ENCODE measurements at places on chromosomes 5 and 9.

DNA sequence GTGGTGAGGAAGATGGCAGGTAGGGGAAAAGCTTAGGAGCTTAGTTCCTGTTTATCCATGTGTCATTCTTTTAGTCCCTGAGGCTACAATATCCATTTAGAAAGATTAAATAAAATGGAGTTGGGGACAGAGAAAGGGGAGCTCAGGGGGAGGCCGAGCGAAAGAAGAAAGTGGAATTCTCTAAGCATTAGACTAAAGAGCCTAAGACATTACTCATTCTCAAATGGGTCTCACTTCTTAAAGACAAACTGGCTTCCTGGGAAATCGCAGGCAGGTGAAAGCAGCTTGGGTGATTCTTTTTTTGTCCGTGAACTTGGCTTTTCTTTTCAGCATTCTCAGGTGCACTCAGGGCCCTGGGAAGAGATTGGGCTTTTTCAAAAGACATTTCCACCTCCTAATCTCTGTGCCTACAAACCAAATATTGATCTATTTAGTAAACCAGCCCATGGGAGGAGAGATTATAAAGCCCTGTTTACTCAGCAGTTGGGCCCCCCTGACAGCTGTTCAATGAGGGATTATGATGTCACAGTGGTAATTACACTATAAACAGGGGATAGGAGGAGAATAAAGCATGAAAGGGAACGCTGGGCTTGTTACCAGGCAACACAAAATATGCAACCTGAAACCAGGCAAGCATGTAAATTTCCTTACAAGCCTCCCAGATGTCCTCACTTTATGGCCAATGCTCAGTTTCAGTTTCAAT is 584.0 kb downstream of the ACTL7B start:
- no peak for DNase-seq

DNA sequence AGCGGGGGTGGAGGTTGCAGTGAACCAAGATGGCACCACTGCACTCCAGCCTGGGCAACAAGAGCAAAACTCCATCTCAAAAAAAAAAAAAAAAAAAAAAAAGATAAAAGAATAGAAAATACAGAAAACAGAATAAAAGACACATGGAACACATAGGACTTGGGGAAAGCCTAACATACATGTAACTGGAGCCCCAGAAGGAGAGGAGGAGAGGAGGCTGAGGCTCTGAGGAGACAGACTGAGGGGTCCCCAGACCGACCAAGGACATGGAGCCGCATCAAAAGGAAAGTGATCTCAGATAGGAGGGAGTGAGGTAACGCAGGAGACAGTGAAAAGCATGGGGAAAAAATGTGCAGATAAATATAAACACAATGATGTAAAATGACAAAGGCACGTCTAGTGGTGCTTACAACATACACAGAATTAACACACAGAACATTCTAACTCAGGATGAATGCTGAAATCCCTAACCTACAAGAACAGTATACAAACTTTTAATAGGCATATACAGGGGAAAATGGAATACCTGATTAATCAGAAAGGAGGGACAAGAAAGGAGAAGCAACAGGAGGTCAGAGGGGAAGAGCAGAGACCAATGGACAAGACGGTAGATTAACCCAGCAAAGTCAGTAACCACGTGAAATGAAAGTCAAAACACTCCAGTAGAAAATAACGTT is 65.2 kb upstream of the UBAC1 start:
- DNase-seq = no peak

DNA sequence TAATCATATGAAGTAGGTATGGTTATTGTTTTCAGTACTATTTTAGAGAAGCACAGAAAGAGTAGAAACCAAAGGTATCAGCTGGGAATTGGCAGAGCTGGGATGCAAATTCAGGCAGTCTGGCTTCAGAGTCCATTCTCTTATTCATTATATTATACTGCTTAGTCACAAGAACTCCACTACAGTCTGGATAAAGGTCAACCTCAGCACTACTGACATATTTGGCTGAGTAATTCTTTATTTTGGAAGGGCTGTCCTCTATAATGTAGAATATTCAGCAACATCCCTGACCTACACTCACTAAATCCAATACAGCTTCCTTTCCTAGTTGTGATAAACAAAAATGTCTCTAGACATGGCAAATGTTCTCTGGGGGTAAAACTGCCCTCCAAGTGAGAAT is 37.6 kb downstream of the PTGER4 start:
- no peak for DNase-seq

DNA sequence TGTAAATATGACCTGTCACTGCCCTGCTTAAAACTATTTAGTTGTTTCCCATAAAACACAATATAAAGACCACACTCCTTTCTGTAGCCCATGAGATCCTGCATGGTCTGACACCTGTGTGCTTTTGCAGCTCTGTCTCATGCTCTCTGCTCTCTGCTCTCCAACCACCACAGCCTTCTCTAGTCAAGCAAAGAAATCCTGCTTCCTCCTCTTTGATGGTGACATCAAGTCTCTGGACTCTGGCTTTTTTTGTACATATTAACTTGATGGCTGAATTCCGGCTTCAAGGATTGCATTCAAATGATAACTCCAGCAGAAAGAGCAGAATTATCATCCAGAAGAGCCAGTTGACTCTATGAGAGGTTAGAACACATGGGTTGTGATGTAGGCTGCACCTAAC is 58.2 kb downstream of the CHSY3 start:
- no peak for DNase-seq

- DNase-seq = no peak
Measured at GRCh38 chr9:107584186-107584585, 94.6 kb upstream of the KLF4 start.

- no peak for DNase-seq
Measured at GRCh38 chr9:16191191-16191590, 638.3 kb downstream of the CCDC171 start.

DNA sequence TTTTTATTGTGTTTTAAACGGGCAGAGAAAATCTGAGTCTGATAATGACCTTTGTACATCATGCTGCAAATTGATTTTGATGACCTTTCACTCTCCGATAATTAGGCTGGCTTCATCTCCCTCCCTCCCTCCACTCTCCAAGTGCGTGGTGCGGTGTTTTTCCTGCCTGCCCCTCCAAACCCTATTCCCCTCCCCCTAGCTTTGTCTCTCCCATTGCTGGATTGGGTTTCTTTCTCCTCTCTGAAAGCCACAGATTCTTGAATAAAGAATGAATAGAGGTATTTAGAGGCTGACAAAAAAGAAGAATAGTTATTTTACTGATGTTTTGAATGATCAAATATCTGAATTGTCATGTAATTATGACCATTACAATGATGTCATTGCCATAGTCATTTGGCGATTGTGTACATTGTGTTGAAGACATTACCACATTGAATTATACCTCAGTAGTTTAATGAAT is 571.1 kb upstream of the ZNF608 start:
- DNase-seq = no peak

DNA sequence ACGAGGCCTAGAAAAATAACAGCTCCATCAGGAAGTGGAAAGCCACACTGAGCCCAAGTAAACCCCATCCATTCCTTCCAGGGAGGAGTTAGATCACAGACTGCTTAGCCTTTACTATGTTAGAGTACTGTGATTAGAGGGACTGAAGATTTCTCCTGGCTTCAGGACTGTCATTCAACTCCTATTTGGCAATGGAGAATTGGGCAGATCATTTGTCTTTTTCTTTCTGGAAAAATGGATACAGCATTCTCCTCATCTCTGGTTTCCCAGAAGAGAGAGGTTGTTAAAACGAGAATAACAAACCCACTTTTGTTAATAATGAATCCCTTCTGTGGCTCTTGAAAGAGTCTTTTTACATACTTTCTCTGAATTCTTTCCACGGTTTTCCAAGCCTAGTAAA is 150.4 kb downstream of the GABRB2 start:
- DNase-seq = no peak

- no peak for DNase-seq
Measured at GRCh38 chr5:8417316-8418048, 548.5 kb downstream of the MTRR start.

- DNase-seq = no peak
Measured at GRCh38 chr9:117191504-117192261, 223.2 kb downstream of the ASTN2 start.

DNA sequence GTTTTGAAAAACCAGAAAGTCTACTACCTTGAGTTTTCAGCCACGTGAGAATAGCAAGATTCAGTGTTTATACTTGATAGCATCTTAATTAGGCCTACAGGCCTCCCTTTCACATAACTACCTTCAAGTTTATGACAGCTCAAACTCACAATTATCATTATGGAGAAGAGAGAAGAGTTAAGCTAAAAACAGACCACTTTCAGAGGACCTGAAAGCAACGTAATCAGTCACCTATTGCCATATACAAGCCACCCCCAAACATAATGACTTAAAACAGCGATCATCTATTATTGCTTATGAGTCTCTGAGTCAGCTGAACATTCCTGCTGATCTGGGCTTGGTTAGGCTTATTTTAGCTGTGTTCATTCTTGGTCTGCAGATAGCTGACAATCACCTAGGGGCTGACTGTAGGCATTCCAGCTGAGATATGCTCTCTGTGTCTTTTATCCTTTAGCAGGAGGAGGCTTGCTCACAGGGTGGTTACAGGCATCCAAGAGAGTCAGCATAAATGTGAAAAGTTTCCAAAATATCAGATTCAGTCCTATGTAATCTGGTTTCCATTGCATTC is 130.9 kb downstream of the COX7C start:
- no peak for DNase-seq

- no peak for DNase-seq
Measured at GRCh38 chr5:73321757-73322436, 126.7 kb downstream of the FOXD1 start.

GRCh38 chr9:130234340-130235260 is 31.0 kb upstream of the HMCN2 start:
- DNase-seq = no peak

DNA sequence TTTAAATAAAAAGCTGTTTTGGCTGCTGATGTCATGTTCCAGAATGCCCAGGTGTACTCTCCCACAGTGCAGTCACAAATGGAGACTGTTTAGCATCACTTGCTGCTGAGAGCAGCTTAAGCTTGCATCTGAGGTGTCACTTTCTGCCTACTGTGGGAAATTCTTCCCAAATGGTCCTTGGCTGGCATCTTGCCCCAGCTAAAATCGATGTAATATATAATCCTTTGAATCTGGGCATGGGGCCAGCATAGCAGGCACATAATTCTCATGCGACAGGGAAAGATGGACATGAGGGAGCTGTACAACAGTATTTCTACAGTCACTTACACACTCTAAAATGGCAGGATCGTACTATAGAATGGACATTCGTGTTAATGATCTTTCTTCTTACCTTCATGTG is 144.3 kb downstream of the MACIR start:
- DNase-seq = no peak

- DNase-seq = no peak
Measured at GRCh38 chr5:13653709-13654108, 290.8 kb downstream of the DNAH5 start.

DNA sequence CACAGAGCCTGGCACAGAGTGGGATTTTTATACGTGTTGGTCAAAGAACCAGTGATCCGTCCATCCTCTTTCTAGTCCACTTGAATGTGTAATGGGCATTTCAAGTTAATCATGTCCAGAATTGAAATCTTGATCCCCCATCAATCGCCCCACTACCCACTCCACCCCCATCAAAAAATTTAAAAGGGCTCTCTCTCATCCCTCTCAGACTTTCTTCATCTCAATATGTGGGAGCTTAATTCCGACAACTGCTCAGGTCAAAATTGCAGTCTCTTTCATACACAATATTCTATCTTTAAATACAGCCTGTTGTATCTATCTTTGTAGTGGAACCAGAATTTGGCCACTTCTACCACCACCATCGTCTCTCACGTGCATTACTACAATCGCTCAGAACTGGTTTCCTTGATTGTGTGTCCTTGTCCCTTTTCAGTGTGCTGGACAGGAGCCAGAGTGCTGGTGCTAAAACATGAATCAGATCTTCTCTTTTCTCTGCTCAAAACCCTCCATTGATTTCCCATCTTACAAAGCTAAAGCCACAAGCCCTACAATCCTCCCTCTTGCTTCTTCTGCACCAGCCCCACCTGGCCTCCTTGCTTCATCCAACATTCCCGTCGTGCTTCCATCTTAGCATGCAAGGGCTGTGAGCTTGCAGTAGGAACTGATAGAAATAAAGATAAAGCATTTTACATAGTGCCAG is 786 bp upstream of the KIF3A start:
- no peak for DNase-seq

- no peak for DNase-seq
Measured at GRCh38 chr9:7721291-7721690, 78.3 kb downstream of the DMAC1 start.

DNA sequence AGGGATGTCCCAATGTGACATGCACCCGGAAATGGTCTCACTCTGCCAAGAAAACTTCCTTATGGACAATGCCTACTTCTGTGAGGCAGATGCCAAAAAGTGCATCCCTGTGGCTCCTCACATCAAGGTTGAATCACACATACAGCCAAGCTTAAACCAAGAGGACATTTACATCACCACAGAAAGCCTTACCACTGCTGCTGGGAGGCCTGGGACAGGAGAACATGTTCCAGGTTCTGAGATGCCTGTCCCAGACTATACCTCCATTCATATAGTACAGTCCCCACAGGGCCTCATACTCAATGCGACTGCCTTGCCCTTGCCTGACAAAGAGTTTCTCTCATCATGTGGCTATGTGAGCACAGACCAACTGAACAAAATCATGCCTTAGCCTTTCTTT is 37.6 kb upstream of the CCDC152 start:
- DNase-seq = peak; percentile 2

GRCh38 chr9:17906841-17907778 is 328.2 kb downstream of the SH3GL2 start:
- DNase-seq = no peak

- DNase-seq = no peak
Measured at GRCh38 chr5:165304193-165304827, 1798.9 kb downstream of the MAT2B start.

GRCh38 chr5:558326-558725 is 34.1 kb upstream of the SLC9A3 start:
- no peak for DNase-seq

- peak; percentile 9 for DNase-seq
Measured at GRCh38 chr5:148443998-148444397, 60.2 kb downstream of the FBXO38 start.

- no peak for DNase-seq
Measured at GRCh38 chr5:66849803-66850202, 253.6 kb downstream of the MAST4 start.

GRCh38 chr5:11514705-11515432 is 389.4 kb downstream of the CTNND2 start:
- no peak for DNase-seq

DNA sequence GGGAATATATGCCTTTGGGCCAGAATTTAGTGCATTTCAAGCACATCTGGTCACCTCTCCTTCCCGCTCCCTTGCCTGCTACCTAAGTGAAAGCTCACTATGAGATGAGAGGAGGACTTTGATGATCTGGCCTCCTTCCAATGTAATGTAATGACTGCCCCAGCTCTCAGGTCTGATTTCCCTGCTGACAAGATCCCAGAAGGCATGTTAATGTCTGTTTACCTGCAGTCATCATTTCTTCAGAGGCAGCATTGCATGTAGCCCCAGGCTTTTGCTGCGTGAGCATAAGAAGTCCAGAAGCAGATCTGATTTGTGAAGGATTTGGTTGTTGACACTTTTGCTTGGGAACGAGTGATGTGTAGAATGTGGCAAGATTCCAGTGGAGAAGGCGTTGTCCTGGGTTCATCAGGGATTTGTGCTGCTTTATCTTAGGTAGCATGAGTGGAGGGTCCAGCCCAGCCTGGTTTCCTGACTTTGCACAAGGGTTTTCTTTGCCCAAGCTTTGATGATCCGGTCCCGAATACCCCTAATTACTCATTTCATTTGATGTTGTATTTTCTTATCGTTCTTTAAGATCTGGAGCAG is 192.7 kb downstream of the GOLPH3 start:
- DNase-seq = no peak

- DNase-seq = no peak
Measured at GRCh38 chr5:102873379-102873932, 118.4 kb downstream of the PAM start.

GRCh38 chr9:130914417-130915095 is 17.9 kb upstream of the QRFP start:
- DNase-seq = no peak

Data from CD4-positive, alpha-beta T cell treated with Interferon alpha-2 for 1 hour (primary cell).